Daoy (cell line): ENCODE measurements at places on chromosomes 6 and 20. TPM values are rescaled to one million over a fixed set of nuclear protein-coding genes. Genes with fewer than 3 reads are reported as not detected.

MATN4 gene
- not detected in 2 replicates for total RNA-seq

PHACTR2 gene
- total RNA-seq, result 14.6 and 30.3 TPM in 2 replicates

AGPAT4 gene
- 5.5 and 8.4 TPM in 2 replicates for total RNA-seq

AIF1 gene
- total RNA-seq, result not detected in 2 replicates

CD40 gene
- 0.06 TPM in 1 of 2 replicates, not detected in the other for total RNA-seq

OR2J3 gene
- not detected in 2 replicates for total RNA-seq

ATP9A gene
- total RNA-seq, result 5.6 and 7.9 TPM in 2 replicates

KIF25 gene
- not detected in 2 replicates for total RNA-seq

CST5 gene
- not detected in 2 replicates for total RNA-seq

TNNC2 gene
- total RNA-seq, result not detected in 2 replicates

TSHZ2 gene
- total RNA-seq, result 0.57 and 1.3 TPM in 2 replicates

NANP gene
- 4.0 and 4.5 TPM in 2 replicates for total RNA-seq

SGK2 gene
- 0.06 TPM in 1 of 2 replicates, not detected in the other for total RNA-seq

CDH22 gene
- under 0.01 TPM in 1 of 2 replicates, not detected in the other for total RNA-seq

GSTA2 gene
- total RNA-seq, result not detected in 2 replicates

TAAR9 gene
- not detected in 2 replicates for total RNA-seq

PGC gene
- total RNA-seq, result not detected in 2 replicates

GPLD1 gene
- 0.33 and 2.5 TPM in 2 replicates for total RNA-seq

CNR1 gene
- 0.45 and 1.0 TPM in 2 replicates for total RNA-seq

USP49 gene
- total RNA-seq, result 0.83 and 3.9 TPM in 2 replicates

PDE7B gene
- total RNA-seq, result 0.17 and 0.65 TPM in 2 replicates
